ENCODE measurements at places on chromosomes 1 and 21.

DNA sequence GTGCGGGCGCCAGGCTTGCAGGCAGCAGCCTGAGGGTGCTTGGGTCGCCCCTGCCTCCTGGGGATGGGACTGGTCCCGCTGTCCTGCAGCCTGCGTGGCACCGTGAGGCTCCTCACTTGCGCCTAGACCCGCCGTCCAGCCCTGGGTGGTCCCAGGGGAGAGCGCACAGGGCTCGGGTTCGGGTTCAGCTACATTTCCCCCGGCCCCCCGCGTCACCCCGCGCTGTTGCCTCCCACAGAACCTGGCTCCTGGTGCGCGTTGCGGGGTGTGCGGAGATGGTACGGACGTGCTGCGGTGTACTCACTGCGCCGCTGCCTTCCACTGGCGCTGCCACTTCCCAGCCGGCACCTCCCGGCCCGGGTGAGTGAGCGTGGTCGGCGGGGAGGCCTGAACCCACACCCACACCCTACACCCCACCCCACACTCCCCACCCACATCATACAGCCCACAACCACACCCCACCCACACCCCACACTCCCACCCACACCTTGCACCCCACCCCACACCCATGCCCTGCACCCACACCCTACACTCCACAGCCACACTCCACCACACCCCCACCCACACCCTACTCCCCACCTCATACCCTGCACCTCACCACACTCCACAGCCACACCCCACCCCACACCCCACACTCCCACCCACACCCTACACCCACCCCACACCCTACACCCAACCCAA, 6.2 kb upstream of the PFKL start:
- DNase-seq: no peak

- DNase-seq: no peak
These were observed 15.3 kb downstream of the SLC16A4 start for GRCh38 chr1:110375490-110375889.

GRCh38 chr1:218669431-218669830, 324.3 kb downstream of the TGFB2 start:
- no peak for DNase-seq

DNA sequence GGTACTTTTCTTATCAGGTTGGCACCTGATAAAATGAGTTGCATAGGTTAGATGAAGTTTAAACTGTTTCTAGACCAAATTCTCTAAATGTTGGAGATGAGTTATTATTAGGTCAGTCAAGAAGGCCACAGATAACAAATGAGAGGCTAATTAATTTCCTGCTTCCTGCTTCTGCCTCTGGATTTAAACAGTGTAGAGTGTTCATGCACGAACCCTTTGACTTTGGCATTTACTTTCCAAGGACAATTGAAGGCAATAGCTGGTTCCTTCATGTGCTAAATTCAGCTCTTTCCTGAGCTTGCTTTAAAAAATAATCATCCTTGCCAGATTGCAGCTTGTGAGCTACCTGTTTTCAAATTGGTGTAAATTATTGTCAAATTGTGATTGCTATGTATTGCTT, 80.6 kb downstream of the RASAL2 start:
- no peak for DNase-seq

DNA sequence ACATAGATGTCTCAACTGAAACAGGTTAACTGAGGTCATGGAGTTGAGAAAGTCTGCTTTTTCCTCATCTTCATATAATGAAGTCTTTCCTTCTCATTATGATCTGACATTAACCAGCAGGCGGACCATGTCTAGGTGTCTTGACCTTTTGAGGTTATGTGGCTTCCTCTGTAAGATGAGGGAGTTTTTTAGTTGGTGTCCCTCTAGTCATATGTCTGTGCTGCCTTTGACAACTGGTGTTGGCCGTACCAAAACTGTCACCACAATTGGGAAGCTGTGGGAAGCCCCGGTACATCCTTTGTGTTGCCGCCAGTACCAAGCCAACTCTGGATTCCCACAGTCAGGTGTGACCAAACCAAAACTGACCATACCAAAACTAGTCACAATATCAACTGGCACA, 105.1 kb downstream of the PBX1 start:
- DNase-seq: no peak

DNA sequence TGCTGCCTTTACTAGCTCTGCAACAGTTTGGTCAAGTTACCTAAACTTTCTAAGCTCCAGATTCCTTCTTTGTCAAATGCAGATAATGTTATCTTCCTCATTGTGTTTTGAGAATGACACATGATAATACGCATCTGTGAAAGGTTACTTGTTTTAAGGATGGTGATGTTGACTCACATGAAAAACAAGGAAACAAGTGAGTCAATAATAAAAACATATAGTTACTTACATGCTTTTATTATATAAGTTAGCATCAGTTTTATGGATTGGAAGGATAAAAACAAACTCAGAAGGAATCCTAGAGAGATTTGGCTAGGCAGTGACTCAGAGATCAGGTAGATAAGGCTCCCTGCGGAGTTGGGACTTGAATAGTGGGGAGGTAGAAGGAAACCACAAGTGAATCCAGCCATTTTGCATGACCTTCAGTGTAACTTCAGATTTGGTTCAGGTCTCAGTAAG, 144.6 kb downstream of the LMO4 start:
- no peak for DNase-seq

GRCh38 chr21:28547766-28548165, 444.9 kb downstream of the LTN1 start:
- no peak for DNase-seq

DNA sequence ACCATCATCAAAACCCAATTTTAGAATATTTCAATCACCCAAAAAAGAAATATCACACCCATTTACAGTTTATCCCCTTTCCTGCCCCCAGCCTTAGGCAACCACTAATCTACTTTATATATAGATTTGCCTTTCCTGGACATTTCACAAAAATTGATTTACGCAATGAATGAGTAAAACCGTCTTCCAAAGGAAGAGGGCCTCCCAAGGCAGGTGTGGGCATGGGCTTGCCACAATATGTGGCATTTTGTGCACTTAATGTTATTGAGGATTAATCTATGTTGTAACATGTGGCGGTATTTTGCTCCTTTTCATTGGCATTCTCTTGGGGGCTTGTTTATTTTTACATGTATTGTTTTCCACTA, 11.8 kb upstream of the BMP8B start:
- DNase-seq: no peak

DNA sequence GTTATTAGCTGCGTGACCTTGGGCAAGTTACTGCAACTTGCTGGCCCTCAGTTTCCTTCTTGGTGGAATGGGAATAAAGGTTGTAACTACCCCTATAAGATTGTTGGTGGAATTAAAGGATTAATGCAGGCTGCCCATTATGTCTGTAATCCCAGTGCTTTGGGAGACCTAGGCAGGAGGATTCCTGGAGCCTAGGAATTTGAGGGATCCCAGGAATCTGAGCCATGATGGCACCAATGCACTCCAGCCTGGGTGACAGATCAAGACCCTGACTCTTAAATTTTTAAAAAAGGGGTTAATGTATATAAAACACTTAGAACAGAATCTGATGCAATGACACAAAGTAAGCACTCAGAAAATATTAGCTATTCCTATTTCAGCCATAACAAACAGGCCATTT, 67.3 kb downstream of the PTGER3 start:
- no peak for DNase-seq

DNA sequence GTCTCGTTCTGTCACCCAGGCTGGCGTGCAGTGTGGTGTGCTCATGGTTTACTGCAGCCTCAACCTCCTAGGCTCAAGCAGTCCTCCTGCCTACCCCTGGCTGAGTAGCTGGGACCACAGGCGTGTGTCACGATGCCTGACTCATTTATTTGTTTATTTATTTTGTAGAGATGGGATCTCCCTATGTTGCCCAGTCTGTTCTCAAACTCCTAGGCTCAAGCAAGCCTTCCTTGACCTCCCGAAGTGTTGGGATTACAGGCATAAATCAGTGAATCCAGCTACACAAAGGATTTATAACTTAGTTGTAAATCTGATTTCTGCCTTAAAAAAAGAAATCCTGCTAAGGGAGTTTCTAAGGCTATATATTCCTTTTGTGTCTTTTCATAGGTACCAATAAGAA, 30.5 kb upstream of the ZNF496 start:
- DNase-seq: no peak

GRCh38 chr1:83029916-83030315, 969.0 kb downstream of the TTLL7 start:
- DNase-seq: no peak

Measured in stimulated activated CD4-positive, alpha-beta T cell treated with anti-CD3 and anti-CD28 coated beads, TNF-alpha, amount 100 ng/mL, for 4 hours (primary cell).